ENCODE measurements at places on chromosomes 12 and 14.

DNA sequence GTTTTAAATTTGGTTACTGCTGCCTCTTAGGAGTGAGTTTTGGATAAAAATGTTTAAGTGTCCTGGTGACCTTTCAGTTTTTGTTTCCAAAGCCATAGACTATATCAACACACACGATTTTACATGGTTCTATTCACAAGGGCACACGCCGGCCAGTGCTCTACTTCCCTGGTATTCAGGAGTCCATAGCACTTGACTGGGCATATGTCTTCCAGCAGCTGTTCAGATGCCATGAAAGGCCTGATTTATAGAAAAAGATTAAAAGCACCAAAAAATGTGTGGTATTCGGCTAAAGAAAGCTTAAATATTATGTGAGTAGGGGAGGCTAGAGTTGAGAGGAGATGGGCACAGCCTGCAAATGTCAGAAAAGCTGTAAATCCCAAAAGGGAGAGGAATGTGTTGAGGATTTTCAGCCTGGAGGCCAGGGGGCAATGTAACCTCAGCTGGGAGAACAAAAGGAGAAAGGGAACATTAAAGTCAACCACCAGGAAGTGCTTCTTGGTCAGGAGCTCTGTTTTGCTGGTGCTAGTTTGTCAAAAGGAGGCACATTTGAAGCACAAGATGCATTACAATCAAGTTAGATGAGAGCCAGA lies 478.4 kb downstream of the RAD51B start:
- no peaks in the 10 kb centered on the region for H3K4me1 ChIP-seq
- no peaks in the 10 kb centered on the region for H3K36me3 ChIP-seq
- no peak for DNase-seq
- H3K4me3 ChIP-seq = no peak overlapping the region
- no peak overlapping the region for H3K27ac ChIP-seq

- peak overlapping the region; percentile 54 for H3K27ac ChIP-seq
- peaks cover 14% of the 10 kb centered on the region for H3K4me1 ChIP-seq
- H3K36me3 ChIP-seq = peaks cover 81% of the 10 kb centered on the region
- no peak for DNase-seq
- no peaks in the 10 kb centered on the region for H3K27me3 ChIP-seq
Observed at GRCh38 chr14:103687712-103688111, 27.5 kb downstream of the XRCC3 start.

DNA sequence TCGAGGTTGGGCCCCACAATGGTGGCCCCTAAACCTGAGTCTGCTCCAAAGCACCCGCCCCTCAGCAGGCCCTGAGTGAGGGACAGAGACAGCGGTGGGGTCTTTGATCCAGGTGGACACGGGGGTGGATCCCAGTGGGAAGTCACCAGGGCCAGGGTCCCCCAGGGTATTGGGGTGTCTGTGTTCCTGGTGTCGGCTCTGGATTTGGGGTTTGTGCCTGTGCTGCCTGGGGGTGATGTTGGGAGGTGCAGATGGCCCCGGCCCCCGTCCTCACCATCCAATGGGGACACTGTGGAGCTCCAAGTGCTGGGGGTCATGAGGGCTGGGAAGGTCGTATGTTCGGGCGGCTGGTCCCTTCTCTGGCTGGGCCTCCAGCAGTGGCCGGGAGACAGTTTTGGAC lies 354.2 kb downstream of the TMEM121 start:
- peak; percentile 59 for DNase-seq
- no peaks in the 10 kb centered on the region for H3K27me3 ChIP-seq
- no peaks in the 10 kb centered on the region for H3K36me3 ChIP-seq
- H3K4me1 ChIP-seq = no peaks in the 10 kb centered on the region

DNA sequence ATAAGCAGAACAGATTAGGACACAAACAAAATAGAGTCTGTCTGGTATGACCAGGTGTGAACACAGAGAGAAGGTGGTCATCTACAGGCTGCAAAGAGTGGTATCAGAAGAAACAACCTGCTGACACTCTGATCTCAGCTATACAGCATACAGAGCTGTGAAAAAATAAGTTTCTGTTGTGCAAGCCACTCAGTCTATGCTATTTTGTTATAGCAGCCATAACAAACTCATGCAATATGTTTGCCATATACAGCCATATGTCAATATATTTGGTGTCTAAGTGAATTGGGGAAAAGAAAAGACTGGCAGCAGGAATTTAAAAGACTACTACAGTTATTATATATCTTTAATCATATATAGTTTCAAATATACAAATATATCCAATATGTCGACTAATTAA lies 300.9 kb downstream of the SOX5 start:
- no peaks in the 10 kb centered on the region for H3K4me1 ChIP-seq
- H3K36me3 ChIP-seq = no peaks in the 10 kb centered on the region
- no peak for DNase-seq
- H3K27me3 ChIP-seq = no peaks in the 10 kb centered on the region

- no peaks in the 10 kb centered on the region for H3K36me3 ChIP-seq
- peak overlapping the region; percentile 2 for H3K4me3 ChIP-seq
- no peaks in the 10 kb centered on the region for H3K27me3 ChIP-seq
- DNase-seq = peak; percentile 97
- peaks cover 31% of the 10 kb centered on the region for H3K4me1 ChIP-seq
Observed at GRCh38 chr12:6069437-6070093, 54.9 kb downstream of the VWF start.

- H3K4me1 ChIP-seq = no peaks in the 10 kb centered on the region
- no peak overlapping the region for H3K4me3 ChIP-seq
- H3K27me3 ChIP-seq = no peaks in the 10 kb centered on the region
- H3K36me3 ChIP-seq = no peaks in the 10 kb centered on the region
Observed at GRCh38 chr12:127984386-127985055, 282.4 kb upstream of the TMEM132C start.

DNA sequence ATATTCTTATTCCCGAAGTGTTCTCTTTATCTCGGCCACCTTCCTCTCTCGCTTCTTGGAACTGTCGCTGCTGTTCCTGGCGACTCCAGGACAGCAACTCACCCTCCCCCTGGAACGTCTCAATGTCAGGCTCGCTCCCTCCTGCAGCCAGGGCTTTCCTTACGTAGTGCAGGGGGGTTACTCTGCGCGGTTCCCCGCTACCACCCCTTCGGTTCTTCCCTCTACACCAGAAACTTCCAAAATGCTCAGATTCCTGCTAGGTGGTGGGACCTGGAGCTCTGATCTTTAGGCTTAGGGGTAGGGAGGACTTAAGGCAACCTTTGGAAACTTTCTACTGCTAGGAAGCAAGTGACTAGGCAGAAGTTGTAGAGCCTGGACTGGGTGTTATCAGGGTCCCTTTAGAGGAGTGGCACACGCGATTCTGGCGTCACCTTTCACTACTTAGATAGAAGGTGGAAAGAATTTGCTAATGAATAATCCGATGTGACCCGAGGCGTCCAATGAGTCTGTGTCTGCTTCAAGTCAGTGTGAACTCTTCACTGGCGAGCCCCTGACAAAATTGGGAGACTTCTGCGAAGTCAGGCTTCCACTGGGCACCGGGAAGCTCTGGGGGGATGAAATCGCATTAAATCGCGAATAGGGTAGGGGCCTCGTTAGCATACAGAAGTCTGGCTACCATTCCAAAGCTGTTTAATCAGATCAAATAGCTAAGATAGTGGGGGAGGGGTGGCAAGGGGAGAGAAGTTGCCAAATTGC lies 900 bp upstream of the DPF3 start:
- H3K4me3 ChIP-seq = peak overlapping the region; percentile 88
- H3K36me3 ChIP-seq = no peaks in the 10 kb centered on the region
- H3K27ac ChIP-seq = no peak overlapping the region

GRCh38 chr12:123681605-123682004 lies 10.7 kb downstream of the TCTN2 start:
- H3K4me1 ChIP-seq = no peaks in the 10 kb centered on the region
- H3K36me3 ChIP-seq = peaks cover 11% of the 10 kb centered on the region
- H3K4me3 ChIP-seq = no peak overlapping the region
- no peak overlapping the region for H3K27ac ChIP-seq
- DNase-seq = no peak
- H3K27me3 ChIP-seq = no peaks in the 10 kb centered on the region

- H3K36me3 ChIP-seq = no peaks in the 10 kb centered on the region
- DNase-seq = no peak
- no peaks in the 10 kb centered on the region for H3K27me3 ChIP-seq
- H3K4me1 ChIP-seq = no peaks in the 10 kb centered on the region
Observed at GRCh38 chr14:48686650-48687049, 899.5 kb downstream of the RPS29 start.

DNA sequence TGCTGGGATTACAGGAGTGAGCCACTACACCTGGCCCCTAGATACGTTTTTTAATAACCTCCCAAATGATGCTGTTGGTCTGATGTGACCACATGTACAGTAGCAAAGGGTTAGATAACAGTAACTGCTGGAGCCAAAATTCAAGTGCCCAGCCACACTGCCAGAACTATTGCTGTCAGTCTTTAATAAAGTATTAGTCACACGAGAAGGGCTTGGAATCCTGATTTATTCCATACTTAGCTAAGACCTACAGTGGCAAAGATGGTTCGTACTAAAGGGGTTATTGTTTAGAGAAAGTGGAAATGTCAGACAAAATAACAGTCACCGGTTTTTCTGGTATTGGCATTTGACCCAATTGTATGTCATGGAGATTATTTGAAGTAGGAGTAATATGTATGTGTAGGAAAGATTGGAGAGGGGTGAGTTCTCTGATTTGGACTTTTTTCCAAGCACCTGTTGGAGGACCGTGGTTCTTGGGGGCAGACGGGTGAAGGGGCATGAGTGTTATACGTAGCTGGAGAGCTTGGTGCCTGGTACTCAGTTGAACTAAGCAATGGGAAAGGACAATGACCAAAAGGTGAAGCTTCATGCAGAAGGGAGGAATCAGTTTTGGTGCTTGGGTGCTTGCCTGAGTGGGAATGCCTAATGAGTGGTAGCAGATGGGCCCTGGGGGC lies 9.7 kb downstream of the TUBA1C start:
- H3K36me3 ChIP-seq = peaks cover 41% of the 10 kb centered on the region
- H3K4me3 ChIP-seq = no peak overlapping the region
- no peak overlapping the region for H3K27ac ChIP-seq
- no peak for DNase-seq
- peaks cover 8% of the 10 kb centered on the region for H3K4me1 ChIP-seq

DNA sequence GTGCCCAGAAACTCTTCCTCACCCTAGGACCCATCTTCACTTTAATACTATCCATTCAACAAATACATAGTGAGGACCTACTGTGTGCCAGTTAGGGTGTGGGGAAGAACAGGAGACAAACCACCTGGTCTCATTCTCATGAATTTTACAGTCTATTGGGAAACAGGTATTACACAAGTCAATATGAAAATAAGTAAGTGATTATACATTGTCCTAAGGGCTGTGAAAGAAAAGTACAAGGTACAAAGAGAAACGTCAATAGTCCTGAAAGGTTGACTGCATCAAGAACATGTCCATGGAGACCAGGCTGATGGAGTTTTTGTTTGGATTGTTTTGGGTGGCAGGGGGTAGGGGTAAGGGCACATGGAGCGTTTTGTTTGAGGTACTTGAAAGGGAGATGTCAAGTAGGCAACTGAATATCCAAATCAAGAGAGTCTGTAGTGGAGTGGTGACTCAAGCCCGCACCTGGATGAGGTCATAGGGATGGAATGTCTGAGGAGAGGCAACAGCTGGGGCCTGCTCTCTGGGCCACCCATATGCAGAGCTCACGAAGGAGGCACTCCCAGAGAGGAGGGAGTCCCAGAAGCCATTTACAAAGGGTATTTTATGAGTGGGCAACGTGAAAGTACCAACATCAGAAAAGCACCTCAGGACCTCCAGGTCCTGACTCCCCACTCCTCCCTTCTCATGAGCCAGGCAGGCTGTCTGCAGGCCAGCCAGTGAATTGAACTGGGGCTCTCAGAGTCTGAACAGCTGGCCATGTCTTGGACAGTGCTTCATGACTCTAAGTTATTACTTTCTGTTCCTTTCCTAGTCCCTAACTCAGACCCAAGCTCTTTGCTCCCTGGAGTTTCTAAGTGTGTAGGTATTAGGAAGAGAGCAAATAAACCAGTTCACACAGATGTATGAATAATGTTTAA lies 272.0 kb downstream of the ZFP36L1 start:
- no peaks in the 10 kb centered on the region for H3K36me3 ChIP-seq
- H3K4me3 ChIP-seq = no peak overlapping the region
- peaks cover 21% of the 10 kb centered on the region for H3K4me1 ChIP-seq
- no peaks in the 10 kb centered on the region for H3K27me3 ChIP-seq

- peaks cover 52% of the 10 kb centered on the region for H3K4me1 ChIP-seq
- no peaks in the 10 kb centered on the region for H3K27me3 ChIP-seq
- peak; percentile 93 for DNase-seq
Observed at GRCh38 chr12:89373763-89374572, 21.7 kb upstream of the DUSP6 start.

DNA sequence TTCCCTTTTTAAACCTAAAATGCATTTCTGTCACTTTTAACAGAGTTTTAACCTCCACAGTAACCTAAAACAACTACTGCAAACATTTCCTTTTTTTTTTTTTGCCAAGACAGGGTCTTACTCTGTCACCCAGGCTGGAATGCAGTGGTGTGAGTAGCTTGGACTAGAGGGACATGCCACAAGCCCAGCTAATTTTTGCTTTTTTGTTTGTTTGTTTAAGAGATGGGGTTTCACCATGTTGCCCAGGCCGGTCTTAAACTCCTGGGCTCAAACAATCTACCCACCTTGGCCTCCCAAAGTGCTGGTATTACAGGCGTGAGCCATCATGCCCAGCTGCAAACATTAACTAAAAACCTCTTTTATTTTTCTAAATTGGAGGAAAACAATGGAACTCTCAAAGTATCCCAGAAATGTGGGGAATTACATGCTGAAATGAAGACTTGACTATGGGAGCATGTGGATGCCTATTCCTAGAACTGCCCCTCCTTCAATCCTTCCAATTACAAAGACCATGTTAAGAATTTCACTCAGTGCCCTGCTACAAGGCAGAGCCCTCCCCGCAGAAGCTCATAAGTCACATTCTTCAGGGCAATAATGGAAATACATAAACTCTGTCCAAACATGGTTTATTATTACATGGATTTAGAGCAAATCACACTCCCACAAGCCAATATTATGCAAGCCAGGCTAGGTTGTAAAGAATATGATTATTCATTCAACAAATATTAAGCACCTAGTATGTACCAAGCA lies 66.9 kb downstream of the C12orf56 start:
- no peaks in the 10 kb centered on the region for H3K36me3 ChIP-seq
- peaks cover 2% of the 10 kb centered on the region for H3K4me1 ChIP-seq
- H3K4me3 ChIP-seq = no peak overlapping the region
- H3K27me3 ChIP-seq = no peaks in the 10 kb centered on the region
- no peak overlapping the region for H3K27ac ChIP-seq
- DNase-seq = no peak

- peak overlapping the region; percentile 18 for H3K27ac ChIP-seq
- H3K4me3 ChIP-seq = peak overlapping the region; percentile 68
- no peaks in the 10 kb centered on the region for H3K27me3 ChIP-seq
Observed at GRCh38 chr14:30270200-30271161, 288.5 kb upstream of the G2E3 start.

GRCh38 chr14:68442828-68443629 lies 349.8 kb downstream of the ZFP36L1 start:
- H3K27me3 ChIP-seq = no peaks in the 10 kb centered on the region
- no peak overlapping the region for H3K4me3 ChIP-seq
- peaks cover 30% of the 10 kb centered on the region for H3K4me1 ChIP-seq
- peak overlapping the region; percentile 53 for H3K27ac ChIP-seq
- no peak for DNase-seq

GRCh38 chr14:56976211-56976610 lies 165.9 kb upstream of the OTX2 start:
- H3K27ac ChIP-seq = no peak overlapping the region
- H3K4me1 ChIP-seq = no peaks in the 10 kb centered on the region
- H3K36me3 ChIP-seq = no peaks in the 10 kb centered on the region
- DNase-seq = no peak
